ENCODE measurements at places on chromosomes 6 and 20.

- no peak for DNase-seq
Observed at GRCh38 chr20:62628691-62629090, 13.6 kb upstream of the SLCO4A1 start.

DNA sequence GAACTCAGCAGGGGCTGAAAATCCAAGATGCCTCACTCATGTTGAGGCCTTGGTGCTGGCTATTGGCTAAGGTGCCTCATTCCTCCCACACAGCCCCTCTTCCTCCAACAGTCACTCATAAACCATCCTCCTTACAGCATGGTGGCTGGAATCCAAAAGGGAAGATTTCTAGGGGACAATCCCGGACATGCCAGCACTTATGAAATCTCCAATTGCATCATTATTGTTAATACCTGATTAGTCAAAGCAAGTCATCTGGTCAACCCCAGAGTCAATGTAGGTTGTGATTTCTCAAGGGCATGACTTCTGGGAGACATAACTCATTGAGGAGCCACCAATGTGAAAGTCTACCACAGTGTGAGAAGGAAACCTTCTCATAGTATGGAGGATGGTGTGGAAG lies 506.6 kb upstream of the NOX3 start:
- DNase-seq: no peak

GRCh38 chr6:14100138-14100537 lies 17.4 kb upstream of the CD83 start:
- no peak for DNase-seq

DNA sequence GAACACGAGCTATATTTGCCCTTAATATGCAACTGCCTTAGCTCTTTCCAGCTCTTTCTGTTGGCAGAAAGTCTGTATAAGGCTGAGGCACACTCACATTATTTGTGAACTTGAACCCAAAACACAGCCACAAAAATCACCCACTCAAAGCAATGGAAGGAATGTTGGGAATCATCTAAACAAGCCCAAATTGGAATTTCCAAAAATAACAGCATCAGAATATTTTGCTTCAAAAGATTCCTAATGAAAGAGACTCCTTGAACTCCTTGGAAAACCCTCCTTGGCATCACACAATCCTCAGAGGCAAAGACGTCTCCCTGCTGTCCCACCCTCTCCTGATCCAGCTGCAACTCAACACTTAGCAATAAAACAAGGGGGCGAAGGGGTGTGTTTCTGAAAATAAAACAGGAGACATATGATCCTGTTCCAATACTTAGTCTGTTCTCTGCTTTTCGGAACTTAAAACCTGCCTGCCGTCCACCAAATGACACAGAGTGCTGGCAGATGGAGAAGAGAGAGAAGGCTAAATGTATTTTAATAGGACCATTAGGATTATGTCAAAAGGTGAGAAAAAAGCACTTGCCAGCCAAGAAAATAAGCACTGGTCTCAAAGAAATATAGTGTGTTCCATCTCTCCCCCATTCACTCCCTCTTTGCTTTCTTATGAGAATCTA lies 320.7 kb upstream of the JARID2 start:
- DNase-seq: no peak

DNA sequence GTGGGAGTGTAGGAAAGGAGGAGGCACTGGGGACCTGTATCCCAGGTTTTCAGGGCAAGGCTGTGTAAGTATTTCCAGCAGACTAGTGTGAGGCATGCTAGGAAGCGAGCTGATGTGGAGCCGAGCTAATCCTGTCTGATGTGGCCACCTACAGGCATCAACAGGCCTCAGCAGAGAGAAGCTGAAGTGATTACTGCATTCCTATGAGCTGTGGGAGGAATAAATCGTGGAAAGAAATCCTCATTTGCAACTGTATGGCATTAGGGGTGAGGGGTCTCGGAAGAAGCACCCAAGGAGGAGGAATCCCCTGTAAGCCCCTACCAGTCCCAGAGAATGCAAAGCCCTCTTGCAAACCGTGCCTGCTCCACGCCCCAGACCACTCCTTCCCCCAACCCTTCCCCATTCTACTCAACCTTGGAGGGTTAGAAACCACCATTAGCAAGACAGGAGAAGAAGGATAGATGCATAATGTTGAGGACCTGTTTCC lies 41.6 kb downstream of the C6orf15 start:
- no peak for DNase-seq

DNA sequence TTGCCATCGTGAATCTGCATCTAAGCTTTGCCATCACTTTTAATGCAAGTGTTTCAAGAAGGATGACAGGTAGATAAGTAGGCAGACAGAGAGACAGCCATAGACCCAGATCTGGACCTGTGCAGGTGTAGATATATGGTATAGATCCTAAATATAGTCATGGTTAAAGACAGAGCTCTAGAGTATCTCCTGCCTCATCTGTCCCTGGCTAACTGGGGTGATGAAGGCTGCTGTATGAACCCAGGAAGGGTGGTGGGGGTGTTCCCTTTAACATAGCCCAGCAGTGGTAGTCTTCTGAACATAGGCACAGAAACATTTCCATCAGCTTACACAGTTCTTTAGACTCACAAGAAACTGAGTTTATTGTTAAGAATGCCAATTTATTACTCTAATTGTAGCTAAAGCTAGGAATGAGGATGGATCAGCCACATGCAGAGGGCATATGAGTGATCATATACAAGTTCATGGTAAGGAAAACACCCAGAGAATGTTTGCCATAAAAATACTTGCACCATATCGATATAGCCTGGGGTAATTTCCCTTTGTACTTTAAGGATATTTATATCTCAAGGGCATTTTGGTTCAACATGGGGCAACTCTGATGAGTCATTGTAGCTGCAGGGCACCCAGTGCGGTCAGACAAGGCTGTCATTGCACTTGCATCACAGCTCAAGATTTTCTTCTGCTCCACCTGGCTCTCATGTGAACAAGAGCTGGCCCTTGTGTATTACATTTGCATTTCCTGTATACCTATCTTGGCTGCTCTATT lies 587.2 kb downstream of the EPM2A start:
- DNase-seq: no peak

DNA sequence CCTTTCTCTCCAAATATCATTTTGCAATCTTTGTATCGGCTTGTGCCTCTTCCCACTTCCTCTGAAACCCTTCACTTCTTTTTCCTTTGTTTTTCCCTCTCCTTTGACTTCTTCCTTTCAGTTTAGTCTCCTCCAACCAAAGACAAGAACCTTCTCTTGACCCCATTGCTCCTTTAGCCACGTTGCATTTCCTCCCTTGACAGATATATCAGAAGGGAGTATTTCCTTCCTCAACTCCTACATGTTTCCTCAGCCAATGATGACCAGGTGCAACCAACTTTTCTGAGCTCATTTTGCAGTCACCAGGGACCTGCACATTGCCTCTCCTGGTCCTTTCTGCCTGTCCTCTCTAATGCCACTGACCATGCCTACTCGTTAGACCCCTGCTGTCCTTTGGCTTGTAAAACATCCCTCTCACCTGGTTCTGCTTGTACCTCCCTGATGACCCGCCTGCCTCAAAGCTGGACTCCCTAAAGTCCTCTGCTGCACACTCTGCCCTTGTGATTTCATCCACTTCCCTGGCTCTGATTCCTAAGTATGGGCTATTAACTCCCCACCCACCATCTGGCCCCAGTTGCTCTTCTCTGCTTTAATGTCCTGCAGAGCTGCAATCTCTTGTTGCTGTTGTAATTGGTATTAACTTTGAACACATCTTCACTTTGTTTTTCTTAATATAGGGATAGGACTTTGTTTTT lies 27.4 kb downstream of the SLC22A16 start:
- DNase-seq: no peak

- no peak for DNase-seq
Observed at GRCh38 chr20:36102809-36103596, 51.5 kb upstream of the EPB41L1 start.

- no peak for DNase-seq
Observed at GRCh38 chr20:25291432-25292133, 43.7 kb downstream of the PYGB start.

DNA sequence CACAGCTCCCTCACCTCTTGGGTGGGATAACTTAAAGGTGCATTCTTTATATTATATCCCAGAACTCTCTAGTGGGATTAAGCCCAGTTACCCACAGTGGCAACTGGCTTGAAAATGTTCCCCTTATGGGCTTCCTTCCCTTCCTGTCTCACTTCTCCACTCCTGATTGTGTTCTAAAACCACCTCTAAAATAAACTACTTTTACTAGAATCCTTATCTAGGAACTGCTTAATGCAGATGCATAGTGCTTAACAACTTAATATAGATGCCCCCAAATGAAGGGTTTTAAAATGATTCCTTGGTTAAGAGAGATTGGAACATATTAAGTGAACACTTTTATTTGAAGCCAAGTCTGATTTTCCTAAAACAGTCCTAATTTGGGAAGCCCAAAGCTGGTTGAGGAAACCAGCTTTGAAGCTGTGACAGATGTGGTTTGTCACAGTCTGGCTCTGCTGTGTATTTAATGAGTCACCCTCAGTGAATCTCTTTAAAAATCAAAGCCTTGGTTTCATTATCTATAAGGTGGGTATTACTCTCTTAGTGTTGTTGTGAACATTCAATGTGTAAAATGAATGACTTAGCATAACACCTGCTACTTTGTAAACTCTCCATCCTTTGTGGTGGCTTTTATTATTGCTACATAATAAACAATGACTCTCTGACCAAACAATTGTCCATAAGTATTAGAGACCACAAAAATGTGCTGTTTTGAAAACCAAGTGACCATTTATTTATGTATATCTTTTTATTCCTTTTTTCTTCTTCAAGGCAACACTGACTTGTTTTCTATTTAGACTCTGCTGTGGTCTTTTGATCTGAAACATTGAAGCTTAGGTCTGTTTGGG lies 24.4 kb downstream of the PLCB1 start:
- no peak for DNase-seq

- no peak for DNase-seq
Observed at GRCh38 chr6:158038291-158039177, 56.9 kb downstream of the SYNJ2 start.

DNA sequence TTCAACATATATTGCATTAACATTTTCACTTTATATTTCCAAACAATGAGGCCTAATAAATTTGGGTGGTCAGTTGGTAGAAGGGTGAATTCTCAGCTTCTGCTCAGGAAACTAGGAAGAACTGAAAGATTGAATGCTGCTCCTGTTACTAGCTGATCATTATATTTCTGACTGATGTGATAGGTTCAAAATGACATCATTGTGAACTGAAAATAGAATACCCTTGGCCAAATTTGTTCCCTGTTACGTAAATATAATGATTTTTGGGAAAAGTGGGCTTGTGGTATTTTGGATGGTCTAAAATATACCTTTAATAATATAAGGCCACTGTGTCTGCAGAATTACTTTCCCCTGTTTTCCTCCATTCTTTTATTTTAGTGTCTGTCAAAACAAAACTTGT lies 2.8 kb downstream of the UST start:
- no peak for DNase-seq

DNA sequence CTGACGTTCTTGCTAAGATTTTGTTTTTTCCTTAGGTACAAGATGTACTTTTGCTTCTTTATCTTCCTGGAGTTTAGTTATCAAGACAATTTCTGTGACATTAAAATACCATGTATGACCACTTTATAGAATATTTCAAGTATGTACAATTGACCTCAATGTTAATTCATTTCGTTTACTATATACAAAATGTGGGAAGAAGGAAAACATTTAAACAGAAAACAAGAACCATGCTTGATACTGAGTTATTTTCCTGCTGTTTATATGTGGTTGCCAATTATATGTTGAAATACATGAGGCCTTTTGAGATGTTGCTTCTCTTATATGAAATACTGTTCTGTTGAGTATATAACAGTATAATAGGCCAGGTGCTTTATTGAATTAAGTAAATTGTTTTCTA lies 184.3 kb downstream of the JARID2 start:
- DNase-seq: no peak

DNA sequence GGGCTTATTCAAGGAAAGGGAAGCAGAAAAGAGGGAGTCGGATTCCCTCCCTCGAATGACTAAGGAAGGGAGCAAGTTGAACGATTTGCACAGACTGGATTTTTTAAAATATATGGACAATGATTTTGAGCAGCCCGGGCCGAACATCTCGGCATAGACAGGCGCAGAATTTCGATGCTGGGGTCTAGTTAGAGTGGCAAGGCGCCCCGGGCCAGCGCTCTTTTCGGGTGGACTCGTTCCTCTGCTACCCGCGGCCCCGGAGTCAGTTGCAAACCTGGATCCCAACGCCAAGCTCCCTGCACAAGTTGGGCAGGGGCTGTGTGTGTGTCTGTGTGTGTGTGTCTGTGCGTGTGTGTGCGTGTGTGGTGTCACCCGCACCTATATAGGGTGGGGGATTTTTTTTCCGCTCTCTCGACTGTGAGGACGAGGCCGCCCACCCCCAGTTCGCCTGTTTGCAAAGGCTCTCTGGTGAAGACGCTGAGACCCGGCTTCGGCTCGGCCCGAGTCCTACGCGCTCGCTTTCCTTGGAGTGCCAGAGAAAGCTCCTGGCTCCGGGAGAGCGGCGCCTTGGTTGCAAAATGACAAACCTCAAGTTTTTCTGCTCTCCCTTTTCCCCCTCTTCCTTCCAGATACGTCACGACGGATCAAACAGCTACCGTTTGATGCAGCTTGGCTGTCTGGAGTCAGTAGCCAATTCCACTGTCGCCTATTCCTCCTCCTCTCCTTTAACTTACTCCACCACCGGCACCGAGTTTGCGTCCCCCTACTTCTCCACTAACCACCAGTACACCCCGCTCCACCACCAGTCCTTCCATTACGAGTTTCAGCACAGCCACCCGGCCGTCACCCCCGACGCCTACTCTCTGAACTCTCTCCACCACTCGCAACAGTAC lies 1.4 kb downstream of the TFAP2D start:
- no peak for DNase-seq

- DNase-seq: no peak
Observed at GRCh38 chr6:167442796-167443680, 118.2 kb downstream of the TTLL2 start.

DNA sequence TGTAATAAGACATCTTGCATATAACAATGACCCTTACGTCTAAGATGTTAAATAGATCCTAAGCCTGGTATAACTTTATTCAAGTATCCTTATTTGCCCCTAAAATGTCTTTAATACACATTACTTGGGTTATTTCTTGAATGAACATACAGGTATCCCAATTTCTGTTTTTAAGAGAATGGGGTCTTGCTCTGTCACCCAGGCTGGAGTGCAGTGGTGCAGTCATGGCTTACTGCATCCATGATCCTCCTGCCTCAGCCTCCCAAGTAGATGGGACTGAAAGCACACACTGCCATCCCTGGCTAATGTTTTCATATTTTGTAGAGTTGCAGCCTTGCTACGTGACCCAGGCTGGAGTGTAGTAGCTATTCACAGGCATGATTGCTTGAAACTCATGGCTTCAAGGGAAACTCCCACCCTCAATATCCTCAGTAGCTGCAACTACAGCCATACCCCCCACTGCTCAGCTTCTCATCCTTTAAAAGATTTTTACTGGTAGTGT lies 10.4 kb upstream of the ZNFX1 start:
- DNase-seq: no peak
